Sigmoid colon (tissue), 7 donors: ENCODE measurements at places on chromosomes 12 and 14. TPM values are rescaled to one million over a fixed set of nuclear protein-coding genes. Genes with fewer than 3 reads are reported as not detected.

DNA sequence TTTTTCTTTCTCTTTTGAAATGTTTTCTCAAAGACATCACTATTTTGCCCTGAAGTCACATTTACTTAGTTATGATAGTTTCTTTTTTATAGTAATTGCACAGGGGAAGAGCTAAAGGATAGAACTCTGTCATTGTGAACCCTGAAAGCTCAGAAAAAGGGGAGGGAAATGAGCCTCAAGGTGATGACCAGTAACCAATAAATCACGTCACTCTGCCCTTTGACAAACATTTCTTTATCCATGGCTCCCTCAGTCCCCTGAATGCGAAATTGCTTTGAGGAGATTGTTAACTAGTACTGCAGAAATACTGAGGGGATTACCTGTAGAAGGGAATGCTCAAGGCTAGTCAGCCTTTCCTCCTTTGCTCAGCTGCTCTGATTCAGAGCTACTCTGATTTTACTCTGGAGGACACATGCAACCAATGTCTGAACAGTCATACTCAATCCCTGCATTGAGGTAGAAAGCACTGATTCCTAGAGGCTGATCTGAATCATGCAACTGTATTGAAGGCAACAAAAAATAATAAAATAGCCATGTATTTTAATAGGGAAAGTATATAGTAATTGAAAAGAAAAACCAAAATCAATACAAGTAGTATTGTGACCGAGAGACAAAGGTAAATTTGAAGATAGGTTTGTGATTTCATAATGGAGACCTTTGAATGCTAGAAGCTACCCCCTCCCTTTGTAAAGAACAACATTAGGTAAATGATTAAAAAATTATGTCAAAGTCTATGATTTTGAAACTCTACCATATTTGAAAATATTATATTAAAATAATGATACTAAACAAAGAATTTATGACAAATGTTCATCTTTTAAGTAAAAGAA lies 24.7 kb downstream of the SLCO1B1 start:
- H3K27ac ChIP-seq, result no peak overlapping the region
- H3K27me3 ChIP-seq, result no peaks in the 10 kb centered on the region

DNA sequence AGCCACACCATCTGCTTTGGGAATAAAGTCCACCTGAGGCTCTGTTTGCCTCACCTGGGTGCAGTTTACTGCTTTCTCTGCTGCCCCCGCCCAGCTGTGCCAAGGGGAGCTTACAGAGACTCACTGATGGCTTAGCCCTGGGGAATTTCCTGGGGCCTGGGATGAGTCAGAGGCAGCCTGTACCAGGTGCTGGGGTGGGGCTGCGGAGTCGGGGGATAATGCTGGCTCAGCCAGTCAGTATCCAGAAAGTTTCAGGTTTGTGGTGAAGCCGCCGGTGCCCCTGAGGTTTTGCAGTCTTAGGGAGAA lies 22.3 kb downstream of the PLEKHG3 start:
- H3K4me1 ChIP-seq, result peaks cover 60% of the 10 kb centered on the region
- no peak overlapping the region for H3K4me3 ChIP-seq
- DNase-seq, result peak; percentile 62

GRCh38 chr12:122848471-122849351 lies 13.5 kb downstream of the HIP1R start:
- no peak overlapping the region for H3K4me3 ChIP-seq
- no peak for DNase-seq
- H3K4me1 ChIP-seq, result peaks cover 3% of the 10 kb centered on the region
- no peak overlapping the region for H3K27ac ChIP-seq
- no peaks in the 10 kb centered on the region for H3K27me3 ChIP-seq
- H3K36me3 ChIP-seq, result no peaks in the 10 kb centered on the region

DNA sequence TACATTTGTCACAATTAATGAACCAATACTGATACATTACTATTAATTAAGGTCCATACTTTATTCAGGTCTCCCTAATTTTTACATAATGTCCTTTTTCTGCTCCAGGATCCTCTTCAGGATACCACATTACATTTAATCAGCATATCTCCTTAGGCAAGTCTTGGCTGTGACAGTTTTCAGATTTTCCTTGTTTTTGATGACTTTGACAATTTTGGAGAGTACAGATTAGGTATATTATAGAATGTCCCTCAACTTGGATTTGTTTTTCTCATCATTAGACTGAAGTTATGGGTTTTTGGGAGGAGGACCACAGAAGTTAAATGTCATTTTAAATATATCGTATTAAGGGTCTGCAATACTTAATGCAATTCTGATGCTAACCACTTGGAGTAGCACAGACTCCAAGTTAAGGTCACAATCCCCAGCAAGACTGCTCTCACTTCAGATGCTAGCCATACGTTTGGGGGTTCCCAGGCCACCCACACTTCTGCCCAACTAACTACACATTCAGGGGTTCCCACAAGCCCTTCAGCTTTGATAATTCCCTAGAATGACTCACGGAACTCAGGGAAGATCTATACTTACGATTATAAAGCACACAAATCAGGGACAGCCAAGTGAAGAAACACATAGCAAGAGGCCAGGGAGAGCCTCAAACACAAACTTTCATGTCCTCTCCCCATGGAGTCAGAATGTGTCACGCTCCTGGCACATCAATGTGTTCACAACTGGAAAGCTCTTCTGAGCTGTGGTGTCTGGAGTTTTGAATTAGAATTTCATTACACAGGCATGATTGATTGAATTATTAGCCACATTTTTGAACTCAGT lies 17.0 kb upstream of the NUBPL start:
- no peaks in the 10 kb centered on the region for H3K27me3 ChIP-seq
- no peak for DNase-seq
- H3K36me3 ChIP-seq, result no peaks in the 10 kb centered on the region

DNA sequence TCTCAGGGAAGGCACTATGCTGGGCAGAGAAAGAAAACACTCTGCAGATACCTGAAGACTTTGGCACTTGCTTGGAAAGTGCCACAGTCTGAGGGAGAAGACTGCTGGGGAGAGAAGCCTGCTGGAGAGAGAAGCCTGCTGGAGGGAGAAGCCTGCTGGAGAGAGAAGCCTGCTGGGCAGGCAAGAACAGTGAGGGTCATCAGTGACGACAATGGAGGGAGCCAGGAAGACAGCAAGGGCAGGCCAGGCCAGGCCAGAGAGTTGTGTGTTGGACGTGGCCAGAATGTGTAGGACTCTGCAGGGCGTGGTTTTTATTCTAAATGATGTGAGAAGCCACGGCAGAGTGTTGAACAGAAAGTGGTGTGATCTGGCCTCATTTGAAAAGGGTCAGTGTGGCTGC lies 185.3 kb upstream of the ABCD2 start:
- H3K4me1 ChIP-seq, result no peaks in the 10 kb centered on the region
- no peak for DNase-seq
- H3K4me3 ChIP-seq, result no peak overlapping the region
- no peaks in the 10 kb centered on the region for H3K27me3 ChIP-seq
- no peaks in the 10 kb centered on the region for H3K36me3 ChIP-seq

- no peaks in the 10 kb centered on the region for H3K4me1 ChIP-seq
- no peak overlapping the region for H3K27ac ChIP-seq
- no peaks in the 10 kb centered on the region for H3K36me3 ChIP-seq
- no peak overlapping the region for H3K4me3 ChIP-seq
These were observed 50.6 kb downstream of the KIF21A start for GRCh38 chr12:39392154-39392925.

GRCh38 chr14:100537446-100538350 lies 49.5 kb downstream of the BEGAIN start:
- no peaks in the 10 kb centered on the region for H3K36me3 ChIP-seq
- peak overlapping the region; percentile 48 for H3K27ac ChIP-seq
- H3K27me3 ChIP-seq, result no peaks in the 10 kb centered on the region
- H3K4me1 ChIP-seq, result peaks cover 17% of the 10 kb centered on the region

- peaks cover 16% of the 10 kb centered on the region for H3K4me1 ChIP-seq
- no peak overlapping the region for H3K4me3 ChIP-seq
- no peak for DNase-seq
- H3K27ac ChIP-seq, result no peak overlapping the region
- H3K27me3 ChIP-seq, result no peaks in the 10 kb centered on the region
These were observed 1.5 kb upstream of the GPR162 start for GRCh38 chr12:6820166-6820565.

GRCh38 chr12:113233967-113234366 lies 12.7 kb downstream of the TPCN1 start:
- no peak for DNase-seq
- H3K36me3 ChIP-seq, result peaks cover 60% of the 10 kb centered on the region
- no peak overlapping the region for H3K27ac ChIP-seq
- no peaks in the 10 kb centered on the region for H3K27me3 ChIP-seq
- no peak overlapping the region for H3K4me3 ChIP-seq

GRCh38 chr14:70906793-70907175 lies 475 bp upstream of the PCNX1 start:
- H3K4me1 ChIP-seq, result peaks cover 51% of the 10 kb centered on the region
- no peaks in the 10 kb centered on the region for H3K27me3 ChIP-seq
- H3K36me3 ChIP-seq, result no peaks in the 10 kb centered on the region

The POTEM gene
- not detected for polyA plus RNA-seq

The GSKIP gene
- 233 TPM for polyA plus RNA-seq

The CCDC196 gene
- polyA plus RNA-seq, result 1.2 TPM

The TC2N gene
- 24.9 TPM for polyA plus RNA-seq
